ENCODE measurements at places on chromosomes 5 and 9. TPM values are rescaled to one million over a fixed set of nuclear protein-coding genes. Genes with fewer than 3 reads are reported as not detected.

GRCh38 chr5:37771731-37772130 lies 68.1 kb downstream of the GDNF start:
- no peak overlapping the region for H3K4me3 ChIP-seq
- H3K27ac ChIP-seq = no peak overlapping the region
- H3K4me1 ChIP-seq = no peaks in the 10 kb centered on the region

- no peak overlapping the region for H3K27ac ChIP-seq
- no peaks in the 10 kb centered on the region for H3K36me3 ChIP-seq
- no peaks in the 10 kb centered on the region for H3K27me3 ChIP-seq
- no peaks in the 10 kb centered on the region for H3K4me1 ChIP-seq
- no peak for DNase-seq
These were observed 11.1 kb downstream of the CCDC187 start for GRCh38 chr9:136292591-136293448.

- H3K4me3 ChIP-seq = no peak overlapping the region
- H3K27me3 ChIP-seq = no peaks in the 10 kb centered on the region
- H3K4me1 ChIP-seq = no peaks in the 10 kb centered on the region
- H3K36me3 ChIP-seq = no peaks in the 10 kb centered on the region
- H3K27ac ChIP-seq = no peak overlapping the region
These were observed 46.1 kb upstream of the CHSY3 start for GRCh38 chr5:129858131-129858675.

DNA sequence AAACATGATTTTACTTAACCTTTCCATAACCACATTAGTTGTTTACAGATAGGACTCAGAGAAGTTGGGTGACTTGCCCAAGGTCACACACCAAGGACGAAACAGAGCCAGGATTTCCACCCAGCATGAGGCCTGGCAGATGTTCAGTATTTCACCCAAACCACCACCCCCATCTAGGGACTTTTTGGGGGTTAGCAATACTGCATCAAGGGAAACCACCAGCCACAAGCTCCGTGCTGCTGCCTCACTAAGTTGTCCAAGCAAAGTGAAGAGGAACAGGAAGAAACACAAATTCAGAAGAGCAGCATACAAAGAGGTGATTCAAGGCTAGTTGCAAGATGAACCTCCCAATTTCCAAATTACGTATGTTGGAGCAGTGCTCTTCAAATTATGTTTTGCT lies 219.6 kb upstream of the RORB start:
- DNase-seq = no peak
- no peaks in the 10 kb centered on the region for H3K4me1 ChIP-seq
- H3K36me3 ChIP-seq = no peaks in the 10 kb centered on the region
- no peak overlapping the region for H3K27ac ChIP-seq
- no peak overlapping the region for H3K4me3 ChIP-seq

DNA sequence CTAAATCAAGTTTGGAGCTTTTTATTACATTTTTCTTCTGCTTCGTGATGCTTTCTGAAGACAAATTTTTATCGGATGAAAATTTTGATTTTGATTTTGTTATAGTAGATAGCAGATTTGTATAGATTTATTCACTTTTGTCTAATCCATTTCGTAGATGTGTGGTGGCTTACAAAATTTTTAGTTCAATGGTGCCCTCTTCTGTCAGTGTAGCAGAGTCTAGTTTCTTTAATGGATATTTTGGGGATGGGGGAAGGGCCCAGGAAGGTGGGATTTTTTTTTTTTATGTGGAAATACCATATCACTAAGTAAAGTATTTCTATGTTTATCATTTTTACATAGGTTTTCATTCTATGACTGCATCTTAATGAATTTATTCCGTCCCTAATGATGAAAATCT lies 259.9 kb upstream of the TARS1 start:
- no peaks in the 10 kb centered on the region for H3K4me1 ChIP-seq
- no peaks in the 10 kb centered on the region for H3K36me3 ChIP-seq
- no peak for DNase-seq

DNA sequence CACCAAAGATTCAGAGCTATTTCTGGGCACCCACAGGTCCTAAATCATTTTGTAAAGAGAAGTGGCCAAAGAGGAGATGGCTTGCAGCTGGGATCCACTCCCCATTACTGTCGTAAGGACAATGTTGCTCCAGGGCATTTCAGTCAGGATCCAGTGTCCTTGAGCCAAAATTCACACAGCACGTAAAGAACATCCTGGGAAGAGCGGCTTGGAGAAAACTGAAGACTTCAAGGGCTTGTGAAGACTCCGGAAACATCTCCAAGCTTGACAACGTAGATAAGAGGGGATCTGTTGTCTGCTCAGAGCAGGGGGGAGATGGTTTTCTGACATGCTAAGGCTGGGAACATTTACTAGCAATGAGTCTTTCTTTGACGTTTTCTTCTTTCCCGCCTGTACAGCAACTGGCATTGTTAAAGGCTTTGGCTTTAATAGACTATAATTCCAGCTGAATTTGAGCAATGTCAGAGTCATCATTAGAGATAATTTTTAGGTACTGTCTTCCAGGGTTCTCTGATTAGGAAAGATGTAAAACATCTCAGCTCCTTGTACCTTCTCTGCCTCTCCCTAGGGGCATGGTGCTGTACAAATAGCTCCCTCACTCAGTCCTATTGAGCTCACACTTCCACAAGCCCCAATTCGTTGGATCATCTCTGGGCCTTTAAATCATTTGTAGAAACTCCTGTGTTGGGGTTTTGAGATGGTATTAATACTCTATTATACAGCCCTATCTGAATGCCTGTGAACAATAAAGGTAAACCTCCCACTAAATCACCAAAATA lies 39.7 kb downstream of the EGFLAM start:
- no peak overlapping the region for H3K4me3 ChIP-seq
- H3K36me3 ChIP-seq = no peaks in the 10 kb centered on the region
- peak; percentile 32 for DNase-seq
- no peaks in the 10 kb centered on the region for H3K27me3 ChIP-seq

DNA sequence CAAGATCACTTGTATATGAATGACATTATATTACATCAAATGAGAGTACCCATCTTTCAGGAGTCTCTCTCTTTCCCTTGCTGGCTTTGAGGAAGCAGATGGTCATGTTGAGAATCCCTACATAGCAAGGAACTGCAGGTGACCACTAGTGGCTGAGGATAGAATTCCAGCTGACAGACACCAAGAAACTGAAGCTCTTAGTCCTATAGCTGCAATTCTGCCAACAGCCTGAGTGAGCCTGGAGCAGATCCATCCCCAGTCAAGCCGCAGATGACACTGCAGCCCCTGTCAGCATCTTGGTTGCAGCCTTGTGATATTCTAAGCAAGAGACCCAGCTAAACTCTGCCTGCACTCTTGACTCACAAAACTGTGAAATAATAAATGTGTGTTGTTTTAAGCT lies 531.5 kb downstream of the CSNK1G3 start:
- H3K27me3 ChIP-seq = no peaks in the 10 kb centered on the region
- DNase-seq = no peak
- no peak overlapping the region for H3K27ac ChIP-seq
- H3K4me3 ChIP-seq = no peak overlapping the region

DNA sequence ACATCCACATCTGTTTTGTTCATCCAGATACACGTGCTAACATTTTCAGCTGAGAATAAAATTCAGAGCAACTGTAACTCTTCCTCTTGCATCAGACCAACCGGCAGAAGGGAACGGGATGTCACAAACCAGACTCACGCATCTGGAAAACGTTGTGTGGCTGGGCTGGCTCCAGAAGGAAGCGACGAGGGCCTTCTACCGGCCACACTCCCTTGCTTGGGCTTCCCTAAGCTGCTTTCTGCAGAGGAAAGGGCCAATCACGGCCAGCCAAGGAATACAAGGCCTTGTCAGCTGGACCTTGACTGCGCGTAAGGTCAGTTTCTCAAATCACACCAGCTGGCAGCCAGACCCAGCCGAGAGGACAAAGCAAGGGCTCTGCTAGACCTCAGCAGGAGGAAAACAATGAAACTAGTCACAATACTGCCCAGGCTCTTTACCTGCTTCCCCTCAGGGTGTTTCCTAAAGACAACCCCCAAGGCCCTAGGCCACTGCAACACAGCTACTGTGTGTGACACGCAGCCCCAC lies 106.1 kb downstream of the THBS4 start:
- H3K27ac ChIP-seq = peak overlapping the region; percentile 88
- H3K27me3 ChIP-seq = no peaks in the 10 kb centered on the region
- no peak overlapping the region for H3K4me3 ChIP-seq
- H3K36me3 ChIP-seq = no peaks in the 10 kb centered on the region

DNA sequence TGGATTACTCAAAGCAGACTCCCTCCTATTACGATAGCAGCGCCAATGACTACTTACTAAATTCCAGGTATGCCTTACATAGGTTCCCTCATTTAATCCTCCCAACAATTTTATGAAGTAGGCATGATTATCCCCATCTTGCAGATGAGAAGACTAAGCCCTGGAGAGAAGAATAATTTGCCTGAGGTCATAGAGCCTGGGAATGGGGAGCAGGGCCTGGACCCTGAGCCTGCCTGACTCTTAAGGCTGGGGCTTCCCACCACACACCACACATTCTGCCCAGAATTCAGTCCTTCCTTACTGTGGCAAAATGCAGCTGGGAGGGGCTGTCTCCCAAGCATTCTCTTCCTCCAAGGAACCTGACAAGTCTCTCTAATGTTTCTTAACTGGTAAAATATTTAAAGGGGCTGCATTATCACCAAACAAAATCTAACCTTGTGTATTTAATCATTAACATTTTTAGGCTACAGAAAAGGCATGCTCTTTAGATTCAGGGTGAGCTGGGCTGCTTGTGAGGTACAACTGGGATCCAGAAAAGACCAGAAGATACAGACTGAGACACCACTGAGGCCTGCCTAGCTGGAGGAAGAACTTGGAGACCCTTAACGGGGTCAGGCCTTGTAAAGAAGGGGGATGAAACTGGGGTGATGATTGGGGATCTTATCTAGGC lies 26.1 kb downstream of the LHFPL2 start:
- DNase-seq = no peak
- peaks cover 5% of the 10 kb centered on the region for H3K4me1 ChIP-seq
- no peak overlapping the region for H3K27ac ChIP-seq
- H3K4me3 ChIP-seq = no peak overlapping the region

Gene COL23A1
- total RNA-seq = 0.60 TPM

- H3K36me3 ChIP-seq = no peaks in the 10 kb centered on the region
- H3K27ac ChIP-seq = no peak overlapping the region
- DNase-seq = no peak
- H3K4me1 ChIP-seq = peaks cover 15% of the 10 kb centered on the region
These were observed 20.6 kb downstream of the IRF1 start for GRCh38 chr5:132470010-132470392.

DNA sequence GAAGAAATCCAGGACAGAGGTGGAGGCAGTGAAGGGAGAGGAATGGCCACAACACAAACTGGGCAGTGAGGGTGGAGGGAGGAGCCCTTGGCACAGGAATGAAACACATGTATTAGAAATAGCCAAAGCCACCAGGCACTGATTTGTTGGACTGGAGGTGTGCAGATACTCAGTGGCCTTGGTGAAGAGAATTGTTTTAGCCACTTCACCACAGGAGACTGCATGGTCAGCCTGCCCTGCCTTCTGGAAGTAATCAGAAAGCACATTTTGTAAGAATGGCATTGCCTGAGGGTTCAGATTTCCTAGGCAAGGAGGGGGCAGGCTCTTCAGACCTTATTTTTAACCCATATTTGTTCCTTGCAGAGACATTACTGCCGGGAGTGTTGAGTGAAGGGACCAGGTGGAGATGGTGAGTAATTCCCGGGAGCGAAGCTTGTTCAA lies 2.2 kb downstream of the SGCD start:
- H3K36me3 ChIP-seq = no peaks in the 10 kb centered on the region
- no peak for DNase-seq
- peaks cover 1% of the 10 kb centered on the region for H3K4me1 ChIP-seq
- no peak overlapping the region for H3K27ac ChIP-seq
- H3K4me3 ChIP-seq = no peak overlapping the region

Gene SV2C
- total RNA-seq = 1.3 TPM

DNA sequence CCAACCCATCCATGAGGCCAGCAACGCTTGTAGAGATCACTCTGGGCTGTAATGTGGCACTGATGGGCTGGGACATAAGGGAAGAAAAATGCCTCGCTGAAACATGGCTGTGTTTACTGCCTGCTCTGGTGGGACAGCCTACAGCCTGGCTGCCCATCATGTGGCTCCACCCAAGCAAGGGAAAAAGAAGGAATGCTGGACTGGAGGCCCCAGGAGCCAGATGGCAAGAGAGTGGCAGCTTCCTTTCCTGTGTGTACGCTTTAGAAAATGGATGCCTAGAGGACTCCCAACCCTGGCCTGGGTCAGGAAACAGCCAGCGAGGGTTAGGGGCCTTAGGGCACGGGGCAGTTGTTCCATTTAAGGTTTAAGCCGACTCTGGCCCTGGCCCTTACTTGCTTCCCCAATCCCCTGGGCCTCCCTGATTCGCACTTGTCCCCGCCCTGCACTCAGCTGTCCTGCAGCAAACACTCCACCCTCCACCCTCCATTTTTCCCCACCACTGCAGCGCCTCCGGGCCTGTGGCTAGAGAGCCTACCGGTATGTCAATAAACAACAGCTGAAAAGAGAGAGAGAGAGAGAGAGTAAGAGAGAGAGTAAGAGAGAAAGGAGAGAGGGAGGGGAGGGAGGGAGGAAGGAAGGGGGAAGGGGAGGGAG lies 819.4 kb downstream of the SEMA5A start:
- no peaks in the 10 kb centered on the region for H3K4me1 ChIP-seq
- no peak overlapping the region for H3K27ac ChIP-seq
- DNase-seq = no peak

Gene DAPK1
- 133 TPM for total RNA-seq

Gene ARSI
- total RNA-seq = 1.1 TPM

Gene SLC6A7
- not detected for total RNA-seq

Gene MCTP1
- 11.4 TPM for total RNA-seq

Gene IQGAP2
- total RNA-seq = 9.3 TPM

- no peak overlapping the region for H3K4me3 ChIP-seq
- DNase-seq = no peak
- peaks cover 7% of the 10 kb centered on the region for H3K4me1 ChIP-seq
- H3K36me3 ChIP-seq = no peaks in the 10 kb centered on the region
- no peaks in the 10 kb centered on the region for H3K27me3 ChIP-seq
These were observed 30.3 kb downstream of the ADCY2 start for GRCh38 chr5:7426284-7426683.

Gene TMEM174
- not detected for total RNA-seq

DNA sequence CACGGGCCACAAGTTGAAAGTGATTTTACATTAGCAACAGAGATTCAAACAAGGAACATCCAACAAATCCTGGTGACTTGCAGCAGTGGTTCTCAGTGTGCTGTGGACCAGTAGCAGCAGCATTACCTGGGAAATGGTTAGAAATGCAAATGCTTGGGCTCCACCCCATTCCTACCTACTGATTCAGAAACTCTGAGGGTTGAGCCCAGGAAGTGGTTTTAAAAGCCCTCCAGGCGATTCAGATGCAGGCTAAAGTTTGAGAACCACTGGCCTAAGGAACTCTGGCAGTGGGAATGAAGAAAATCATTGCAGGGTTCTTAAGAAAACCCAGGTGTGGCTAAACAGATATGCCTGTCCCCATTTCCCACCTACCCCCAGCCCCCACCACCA lies 398.8 kb downstream of the ENC1 start:
- H3K27ac ChIP-seq = no peak overlapping the region
- H3K4me1 ChIP-seq = peaks cover 10% of the 10 kb centered on the region
- no peak overlapping the region for H3K4me3 ChIP-seq
- DNase-seq = no peak
- no peaks in the 10 kb centered on the region for H3K27me3 ChIP-seq

- H3K4me1 ChIP-seq = peaks cover 4% of the 10 kb centered on the region
- no peak for DNase-seq
- no peak overlapping the region for H3K27ac ChIP-seq
These were observed 176.5 kb downstream of the CDK5RAP2 start for GRCh38 chr9:120403543-120403856.

Gene GLRA1
- not detected for total RNA-seq

GRCh38 chr9:90838581-90839154 lies 37.0 kb downstream of the SYK start:
- H3K4me1 ChIP-seq = no peaks in the 10 kb centered on the region
- DNase-seq = no peak
- no peaks in the 10 kb centered on the region for H3K27me3 ChIP-seq
- no peak overlapping the region for H3K27ac ChIP-seq

Data from ovary (tissue), 10 donors.